Body of pancreas (tissue), 4 donors: ENCODE measurements at places on chromosomes 13 and 19. TPM values are rescaled to one million over a fixed set of nuclear protein-coding genes. Genes with fewer than 3 reads are reported as not detected.

The PVR gene
- 36.8 TPM for total RNA-seq

The BST2 gene
- 43.6 TPM for total RNA-seq

The MIA gene
- 5.9 TPM for total RNA-seq

The GNG7 gene
- 5.7 TPM for total RNA-seq

DNA sequence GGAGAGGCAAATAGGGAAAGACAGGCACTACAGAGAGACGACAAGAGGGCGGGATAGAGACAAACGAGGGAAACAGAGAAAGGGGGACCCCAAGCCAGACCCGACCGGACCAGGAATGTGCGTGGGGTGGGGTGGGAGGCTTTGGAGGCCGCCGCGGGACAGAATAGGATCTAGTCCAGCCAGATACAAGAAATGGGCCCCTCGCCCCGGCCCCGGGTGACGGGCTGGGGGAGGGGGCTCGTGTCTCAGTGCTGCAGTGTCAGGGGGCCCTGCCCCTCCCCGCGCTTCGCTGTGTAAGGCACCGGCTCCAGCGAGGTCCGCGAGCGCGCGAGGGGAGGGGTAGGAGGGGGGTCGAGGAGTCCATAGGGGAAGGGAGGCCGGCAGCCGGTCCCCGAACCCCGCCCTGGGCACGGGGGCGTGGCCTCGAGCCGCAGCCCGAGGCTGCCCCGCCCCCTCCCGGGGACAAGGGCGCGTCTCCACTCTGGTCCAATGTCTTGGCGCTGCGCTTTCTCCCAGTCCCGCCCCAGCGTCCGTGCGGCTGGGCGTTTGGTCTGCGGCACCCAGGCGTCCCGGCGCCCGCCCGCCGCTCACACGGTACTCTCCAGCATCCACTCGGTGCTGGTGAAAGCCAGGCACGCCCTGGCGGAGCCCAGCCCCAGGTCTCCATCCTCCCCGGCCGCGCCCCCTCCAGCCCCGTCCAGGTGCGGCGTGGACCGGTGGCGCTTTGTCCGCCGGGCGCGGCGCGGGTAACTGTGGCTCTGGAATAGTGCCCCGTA is 11.0 kb downstream of the IFNL1 start:
- H3K27me3 ChIP-seq: no peaks in the 10 kb centered on the region
- H3K36me3 ChIP-seq: no peaks in the 10 kb centered on the region
- H3K4me3 ChIP-seq: no peak overlapping the region
- peaks cover 8% of the 10 kb centered on the region for H3K4me1 ChIP-seq
- DNase-seq: no peak

- no peaks in the 10 kb centered on the region for H3K36me3 ChIP-seq
- peak overlapping the region; percentile 35 for H3K4me3 ChIP-seq
- DNase-seq: peak; percentile 49
- no peak overlapping the region for H3K27ac ChIP-seq
Measured at GRCh38 chr19:4077800-4078684, 11.3 kb upstream of the ZBTB7A start.

DNA sequence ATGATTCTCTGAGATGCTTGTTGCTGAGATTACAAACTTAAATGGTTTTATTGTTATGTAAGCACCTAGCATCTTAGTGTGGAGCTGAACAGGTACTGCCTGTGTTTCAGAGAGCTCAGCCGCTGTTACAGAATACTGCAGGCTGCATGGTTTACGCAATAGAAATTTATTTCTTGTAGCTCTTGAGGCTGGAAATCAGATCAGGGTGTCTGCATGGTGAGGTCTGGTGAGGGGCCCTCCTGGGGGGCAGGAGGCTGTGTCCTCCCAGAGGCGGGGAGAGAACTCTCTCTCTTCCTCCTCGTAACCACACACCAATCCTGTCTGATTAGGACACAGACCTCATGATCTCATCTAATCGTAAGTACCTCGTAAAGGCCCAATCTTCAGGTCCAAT is 13.1 kb downstream of the ATP11A start:
- no peaks in the 10 kb centered on the region for H3K4me1 ChIP-seq
- no peak overlapping the region for H3K4me3 ChIP-seq
- no peaks in the 10 kb centered on the region for H3K27me3 ChIP-seq
- no peak overlapping the region for H3K27ac ChIP-seq
- DNase-seq: no peak

DNA sequence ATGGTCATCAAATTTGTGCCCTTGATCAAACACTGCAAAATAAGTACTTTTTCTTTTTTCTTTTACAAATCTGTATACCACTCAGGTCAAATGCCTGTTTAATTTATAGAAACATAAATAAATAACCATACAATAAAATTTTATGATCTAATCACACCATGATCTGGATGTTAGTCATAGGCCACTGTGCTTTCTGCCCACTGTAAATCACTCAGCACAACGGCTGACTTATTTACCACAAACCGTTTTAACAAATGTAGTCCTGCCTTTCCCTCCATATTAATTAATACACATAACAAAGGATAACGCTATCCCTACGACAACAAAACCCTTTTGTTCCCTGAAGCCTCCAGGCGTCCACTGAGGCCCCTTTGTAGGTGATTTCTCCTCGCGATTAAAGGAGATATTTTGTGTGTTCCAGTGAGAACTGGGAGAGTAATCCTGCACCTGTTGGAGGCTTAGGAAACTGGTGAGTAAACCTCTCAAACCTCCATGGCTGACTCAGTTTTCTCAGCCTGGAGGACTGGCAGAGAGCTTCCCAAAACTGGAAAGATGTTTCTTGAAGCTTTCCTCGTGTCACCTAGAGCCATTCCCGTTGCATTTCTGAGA is 477.1 kb upstream of the SGCG start:
- DNase-seq: no peak
- H3K4me1 ChIP-seq: no peaks in the 10 kb centered on the region
- H3K36me3 ChIP-seq: no peaks in the 10 kb centered on the region
- H3K4me3 ChIP-seq: no peak overlapping the region
- H3K27me3 ChIP-seq: no peaks in the 10 kb centered on the region

DNA sequence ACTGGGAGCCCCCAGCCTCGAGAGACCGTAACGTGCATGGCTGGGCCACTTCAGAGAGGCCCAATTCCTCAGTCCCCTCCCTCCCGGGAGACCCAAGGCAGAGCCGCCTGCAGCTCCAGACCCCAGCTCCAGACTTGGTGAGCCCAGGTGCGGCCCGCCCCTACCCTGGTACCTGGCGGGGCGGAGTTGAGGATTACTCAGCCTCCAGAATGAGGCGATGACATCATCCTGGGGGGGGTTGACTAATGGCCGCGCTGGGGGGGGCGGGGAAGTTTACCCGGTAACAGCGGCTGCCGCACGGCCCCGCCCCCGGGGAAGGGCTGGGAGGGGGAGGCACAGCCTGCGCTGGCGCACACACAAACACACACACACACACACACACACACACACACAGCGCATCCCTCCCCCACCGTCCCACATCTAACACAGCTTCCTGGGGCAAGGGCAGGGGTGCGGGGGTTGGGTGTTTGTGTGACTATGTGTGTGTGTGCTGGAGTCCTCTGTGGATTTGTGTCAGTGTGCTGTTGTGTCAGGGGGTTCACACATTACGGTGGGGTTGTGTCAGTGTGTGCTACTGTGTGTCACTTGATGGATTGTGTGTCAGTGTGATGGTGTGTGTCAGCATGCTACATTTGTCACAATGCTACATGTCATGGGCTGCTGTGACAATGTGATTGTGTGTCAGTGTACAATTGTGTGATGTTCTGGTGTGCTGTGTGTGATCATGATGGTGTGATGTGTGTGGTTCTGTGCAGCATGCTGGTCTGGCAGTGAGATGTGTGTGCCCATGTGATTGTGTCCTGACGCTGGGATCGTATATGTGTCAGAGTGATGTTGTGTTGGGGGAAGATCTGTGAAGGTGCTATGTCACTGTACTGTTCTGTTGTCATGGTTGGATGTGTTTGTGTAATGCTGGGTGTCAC is 10.3 kb upstream of the BBC3 start:
- H3K4me1 ChIP-seq: peaks cover 45% of the 10 kb centered on the region
- H3K27me3 ChIP-seq: peaks cover 5% of the 10 kb centered on the region
- no peaks in the 10 kb centered on the region for H3K36me3 ChIP-seq
- no peak overlapping the region for H3K4me3 ChIP-seq
- no peak overlapping the region for H3K27ac ChIP-seq

DNA sequence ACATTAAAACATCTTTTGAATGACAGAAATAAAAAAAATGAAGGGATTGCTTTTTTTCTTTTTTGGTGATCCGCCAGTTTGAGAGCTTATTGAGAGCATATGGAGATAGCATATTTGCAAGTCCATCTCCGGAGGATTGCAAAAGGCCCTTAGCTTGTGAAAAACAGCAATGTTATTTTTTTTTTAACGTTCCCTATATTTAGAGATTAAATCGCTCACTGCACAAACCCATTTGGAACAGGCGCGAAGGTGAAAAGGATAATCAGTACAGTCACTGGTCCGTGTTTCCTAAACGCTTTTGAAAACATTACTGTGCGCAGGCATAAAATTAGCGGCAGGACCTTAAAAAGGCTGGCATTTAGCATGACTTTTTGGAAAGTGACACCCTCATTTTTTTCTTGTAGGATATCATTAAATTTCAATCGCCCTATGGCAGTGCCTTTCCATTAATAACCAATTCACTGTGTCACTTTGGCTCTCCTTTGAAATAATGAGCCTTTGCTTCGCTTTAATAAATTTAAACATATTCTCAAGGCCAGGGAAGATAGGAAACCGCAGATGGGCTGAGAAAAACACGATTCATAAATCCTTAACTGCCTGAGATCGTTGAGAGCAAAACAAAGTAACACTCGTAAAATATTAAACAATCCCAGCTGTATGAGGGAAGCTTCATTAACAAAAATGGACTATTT is 342.2 kb downstream of the DACH1 start:
- DNase-seq: no peak
- H3K4me1 ChIP-seq: peaks cover 4% of the 10 kb centered on the region
- no peaks in the 10 kb centered on the region for H3K27me3 ChIP-seq
- no peaks in the 10 kb centered on the region for H3K36me3 ChIP-seq
- no peak overlapping the region for H3K4me3 ChIP-seq

DNA sequence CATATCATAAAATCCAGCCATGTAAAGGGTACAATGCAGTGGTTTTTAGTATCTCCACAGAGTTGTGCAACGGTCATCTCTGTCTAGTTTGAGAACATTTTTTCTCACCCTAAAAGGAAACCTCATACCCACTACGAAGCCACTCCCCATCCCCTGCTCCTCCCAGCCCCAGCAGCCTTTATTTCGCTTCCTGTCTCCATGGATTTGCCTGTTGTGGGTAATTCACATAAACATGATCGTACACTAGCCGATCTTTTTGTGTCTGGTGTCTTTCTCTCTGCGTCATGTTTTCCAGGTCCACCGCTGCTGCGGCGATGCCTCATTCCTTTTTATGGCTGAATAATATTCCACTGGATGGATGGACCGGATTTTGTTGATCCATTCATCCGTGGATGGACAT is 28.6 kb downstream of the BICRA start:
- no peak overlapping the region for H3K4me3 ChIP-seq
- H3K27me3 ChIP-seq: no peaks in the 10 kb centered on the region
- no peak overlapping the region for H3K27ac ChIP-seq
- no peaks in the 10 kb centered on the region for H3K36me3 ChIP-seq
- H3K4me1 ChIP-seq: peaks cover 5% of the 10 kb centered on the region

DNA sequence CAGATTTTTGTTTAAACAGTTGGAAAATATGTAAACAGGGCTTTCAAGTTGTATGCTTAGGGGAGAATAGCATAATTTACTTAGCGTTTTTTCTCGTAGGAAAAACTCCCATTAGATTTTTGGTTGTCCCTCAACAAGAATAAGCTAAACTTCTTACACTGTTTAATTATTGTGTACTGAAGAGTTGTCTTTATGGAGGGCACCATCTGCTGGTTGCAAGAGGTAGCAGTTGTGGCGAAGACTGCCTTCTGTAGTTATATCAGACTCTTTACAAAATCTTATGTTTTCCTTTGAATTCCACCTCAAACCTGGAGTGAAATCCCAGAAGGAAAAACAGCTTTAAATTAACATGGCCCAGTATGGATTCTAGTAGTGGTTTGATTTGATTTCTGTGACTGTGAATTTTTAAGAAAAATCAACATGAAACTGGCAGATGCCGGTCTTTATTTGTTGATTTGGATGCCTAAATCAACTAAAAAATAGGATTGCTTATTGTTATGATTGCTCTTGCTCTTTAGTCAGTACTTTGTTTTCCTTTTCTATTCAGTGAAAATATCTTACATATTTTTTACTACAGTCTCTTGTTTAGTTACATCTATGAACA is 53.4 kb downstream of the PDS5B start:
- no peaks in the 10 kb centered on the region for H3K27me3 ChIP-seq
- no peak overlapping the region for H3K27ac ChIP-seq
- H3K36me3 ChIP-seq: no peaks in the 10 kb centered on the region
- H3K4me1 ChIP-seq: peaks cover 7% of the 10 kb centered on the region
- peak; percentile 73 for DNase-seq

DNA sequence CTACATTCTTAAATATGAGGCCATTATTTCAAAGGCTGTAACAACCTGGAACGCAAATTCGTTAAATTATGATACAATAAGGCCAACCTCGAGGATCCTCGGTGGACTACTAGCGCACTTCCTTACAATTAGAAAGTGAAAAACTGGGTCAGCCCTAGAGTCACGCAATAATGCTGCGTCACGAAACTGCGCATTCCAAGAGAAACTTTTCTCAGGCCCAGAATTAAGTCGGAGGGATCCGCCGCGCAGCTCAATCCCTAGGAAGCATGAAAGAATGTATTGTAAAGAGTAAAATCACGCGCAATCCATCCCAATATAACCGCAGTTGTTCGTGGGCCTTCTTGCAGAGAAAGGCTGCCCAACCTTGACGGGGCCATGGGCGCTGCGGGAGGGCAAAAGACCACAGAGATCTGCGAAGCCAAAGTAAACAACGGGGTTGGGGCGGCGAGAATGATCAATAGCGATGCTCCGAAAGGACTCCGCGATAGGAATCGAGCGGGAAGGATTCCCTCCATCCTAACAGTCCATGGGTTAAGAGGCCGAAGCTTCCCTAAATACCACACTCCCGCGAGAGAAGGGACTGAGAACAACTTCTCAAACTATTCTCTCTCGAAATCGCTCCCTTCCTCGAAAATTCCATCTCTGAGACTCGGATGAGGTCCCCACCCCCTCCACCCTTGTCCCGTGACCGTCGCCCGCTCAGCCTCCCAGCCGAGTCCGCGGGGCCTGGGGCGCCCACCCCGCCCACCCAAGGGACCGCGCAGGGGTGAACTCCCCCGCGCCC is 564 bp downstream of the SPART start:
- no peaks in the 10 kb centered on the region for H3K27me3 ChIP-seq
- H3K4me1 ChIP-seq: no peaks in the 10 kb centered on the region
- H3K4me3 ChIP-seq: peak overlapping the region; percentile 77

GRCh38 chr13:90686442-90686841 is 661.0 kb upstream of the MIR17HG start:
- DNase-seq: peak; percentile 6
- H3K27ac ChIP-seq: no peak overlapping the region
- H3K4me3 ChIP-seq: no peak overlapping the region
- H3K27me3 ChIP-seq: no peaks in the 10 kb centered on the region
- no peaks in the 10 kb centered on the region for H3K4me1 ChIP-seq
